IPS-NIHi11 (cell line): ENCODE measurements at places on chromosomes 6 and 20.

- no peak for DNase-seq
These were observed 31.7 kb downstream of the PLEKHG1 start for GRCh38 chr6:150631283-150631983.

DNA sequence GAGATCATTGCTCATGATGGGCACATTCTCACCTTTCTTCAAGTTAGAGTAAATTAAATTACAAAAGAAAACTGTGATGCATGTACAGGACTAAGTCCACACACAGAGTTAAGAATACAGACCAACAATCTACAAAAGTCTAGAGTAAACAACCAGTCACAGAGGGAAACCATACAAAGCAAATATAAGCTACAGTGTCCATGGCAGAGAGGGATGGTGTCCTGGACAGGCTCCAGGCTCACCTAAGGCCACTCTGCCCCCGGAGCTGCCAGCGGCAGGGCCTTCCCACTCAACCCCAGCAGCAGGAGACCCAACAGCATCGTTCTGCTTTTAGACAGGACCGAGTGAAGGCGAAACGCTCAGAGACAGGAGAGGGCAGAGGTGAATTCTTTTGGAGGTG lies 16.0 kb downstream of the PDE10A start:
- no peak for DNase-seq

GRCh38 chr20:34553366-34553867 lies 5.1 kb upstream of the MAP1LC3A start:
- no peak for DNase-seq

GRCh38 chr6:168232062-168232461 lies 87.5 kb downstream of the DACT2 start:
- DNase-seq = no peak

- no peak for DNase-seq
These were observed 10.5 kb upstream of the ESR1 start for GRCh38 chr6:151796842-151797530.

DNA sequence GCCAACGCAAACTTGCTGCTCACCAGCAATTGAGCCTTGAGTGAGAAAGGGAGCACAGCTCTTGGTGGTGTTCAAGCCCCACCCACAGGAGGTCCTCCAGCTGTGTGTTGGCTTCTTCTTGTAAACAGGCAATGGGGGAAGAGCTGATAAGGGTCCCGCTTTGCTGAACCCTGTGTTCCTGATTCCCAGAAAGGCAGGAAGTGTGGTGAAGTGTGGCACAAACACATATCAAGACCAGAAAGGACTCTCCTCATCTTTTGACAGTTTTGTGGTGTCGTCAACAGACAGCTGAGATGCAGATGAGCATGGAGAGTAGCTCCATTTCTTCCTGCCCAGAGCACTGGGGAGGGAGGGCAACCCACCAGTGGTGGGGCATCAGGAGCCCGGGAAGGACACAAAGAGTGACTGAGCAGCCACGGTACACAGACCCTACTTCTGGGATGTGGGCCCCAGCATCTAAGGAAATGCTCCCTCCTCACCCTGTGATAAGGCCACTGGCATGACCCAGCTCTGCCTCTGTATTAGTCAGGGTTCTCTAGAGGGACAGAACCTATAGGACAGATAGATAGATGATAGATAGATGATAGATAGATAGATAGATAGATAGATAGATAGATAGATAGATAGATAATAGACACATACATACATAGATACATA lies 188.9 kb upstream of the TAB2 start:
- no peak for DNase-seq

DNA sequence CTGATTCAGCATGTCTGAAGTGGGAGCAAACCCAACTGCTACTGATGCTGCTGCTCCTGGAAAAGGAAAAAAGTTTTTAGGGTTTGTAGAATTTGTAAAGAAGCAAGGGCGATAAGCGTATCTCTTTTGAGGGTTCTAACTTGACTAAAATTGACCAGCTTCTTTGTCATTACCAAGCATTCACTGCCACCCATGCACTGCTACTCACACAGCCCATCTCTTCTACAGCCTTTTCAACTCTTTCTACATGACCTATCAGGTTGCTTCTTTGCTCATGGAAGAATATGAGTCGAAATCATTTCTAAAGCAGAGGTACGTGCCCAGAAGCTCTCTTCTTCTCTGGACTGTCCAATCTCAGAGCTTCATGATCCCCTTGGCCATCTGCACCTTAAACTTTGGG lies 570.9 kb downstream of the EPHA7 start:
- no peak for DNase-seq

- peak; percentile 69 for DNase-seq
These were observed 35.0 kb upstream of the SLC22A16 start for GRCh38 chr6:110511401-110511800.

DNA sequence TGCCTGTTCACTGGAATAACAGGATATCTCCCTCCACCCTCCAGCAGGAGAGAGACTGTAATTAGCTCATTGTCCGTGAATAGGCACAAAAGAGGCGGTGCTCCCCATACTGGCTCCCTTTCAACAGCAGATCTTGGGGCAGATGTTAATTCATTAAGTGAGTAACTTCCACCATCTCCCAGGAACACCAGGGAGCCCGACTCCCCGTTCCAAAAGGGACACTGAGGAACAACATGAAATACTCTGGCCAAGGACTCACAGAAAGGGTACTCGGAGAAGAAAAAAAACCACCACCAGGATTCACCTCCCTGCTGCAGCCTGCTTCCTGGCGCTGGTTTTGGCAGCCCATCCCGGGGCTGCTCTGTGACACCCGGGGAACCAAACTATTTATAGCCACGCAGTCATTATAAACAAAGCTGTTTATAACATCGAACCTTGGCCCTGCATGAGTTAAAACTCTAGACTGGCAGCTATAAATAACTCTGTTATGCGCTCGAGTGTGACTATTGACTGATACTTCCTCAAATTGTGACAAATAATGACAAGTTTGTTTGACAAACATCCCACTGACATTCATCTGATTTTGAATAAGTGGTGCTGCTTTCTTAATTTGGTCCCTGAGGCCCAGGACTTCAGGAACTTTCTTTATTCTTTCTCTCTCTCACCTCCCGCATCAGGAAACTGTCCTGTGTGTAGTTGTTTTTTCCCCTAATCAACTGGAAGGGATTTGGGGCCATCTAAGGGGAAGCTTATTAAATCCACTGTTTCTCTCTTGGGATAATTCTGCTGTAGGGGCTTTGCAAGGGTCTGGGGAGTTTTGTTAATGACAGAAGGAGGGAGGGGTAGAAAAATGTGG lies 521.6 kb downstream of the CD83 start:
- DNase-seq = peak; percentile 31

GRCh38 chr6:109867970-109868358 lies 110.1 kb upstream of the GPR6 start:
- no peak for DNase-seq

- no peak for DNase-seq
These were observed 221.4 kb downstream of the PLCB1 start for GRCh38 chr20:8353512-8353911.

- no peak for DNase-seq
These were observed 319.9 kb downstream of the CBLN4 start for GRCh38 chr20:55685425-55685824.

DNA sequence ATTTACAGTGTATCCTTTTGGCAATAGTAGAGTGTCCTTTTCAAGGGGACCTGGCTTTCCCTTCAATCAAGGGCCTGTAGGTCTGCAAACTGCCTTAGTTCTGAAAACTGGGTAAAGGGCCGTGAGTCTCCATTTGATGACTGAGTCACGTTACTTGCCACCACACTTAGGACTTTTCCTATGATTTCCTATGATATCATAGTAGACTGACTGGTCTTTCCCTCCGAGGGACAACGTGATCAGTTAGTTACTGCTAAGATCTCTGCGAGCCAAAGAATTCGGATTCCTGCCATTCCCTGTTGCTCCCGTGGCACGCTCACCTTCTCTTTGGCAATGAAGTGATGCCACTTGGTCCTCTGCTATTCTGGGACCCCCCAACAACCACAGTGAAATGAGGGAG lies 8.4 kb downstream of the ZNF831 start:
- no peak for DNase-seq

GRCh38 chr6:66230591-66230990 lies 523.6 kb upstream of the EYS start:
- DNase-seq = no peak

- no peak for DNase-seq
These were observed 10.6 kb downstream of the TOX2 start for GRCh38 chr20:43925215-43925614.

GRCh38 chr6:137973201-137973600 lies 106.1 kb downstream of the TNFAIP3 start:
- no peak for DNase-seq

GRCh38 chr6:90078513-90079289 lies 184.4 kb downstream of the GJA10 start:
- DNase-seq = no peak

DNA sequence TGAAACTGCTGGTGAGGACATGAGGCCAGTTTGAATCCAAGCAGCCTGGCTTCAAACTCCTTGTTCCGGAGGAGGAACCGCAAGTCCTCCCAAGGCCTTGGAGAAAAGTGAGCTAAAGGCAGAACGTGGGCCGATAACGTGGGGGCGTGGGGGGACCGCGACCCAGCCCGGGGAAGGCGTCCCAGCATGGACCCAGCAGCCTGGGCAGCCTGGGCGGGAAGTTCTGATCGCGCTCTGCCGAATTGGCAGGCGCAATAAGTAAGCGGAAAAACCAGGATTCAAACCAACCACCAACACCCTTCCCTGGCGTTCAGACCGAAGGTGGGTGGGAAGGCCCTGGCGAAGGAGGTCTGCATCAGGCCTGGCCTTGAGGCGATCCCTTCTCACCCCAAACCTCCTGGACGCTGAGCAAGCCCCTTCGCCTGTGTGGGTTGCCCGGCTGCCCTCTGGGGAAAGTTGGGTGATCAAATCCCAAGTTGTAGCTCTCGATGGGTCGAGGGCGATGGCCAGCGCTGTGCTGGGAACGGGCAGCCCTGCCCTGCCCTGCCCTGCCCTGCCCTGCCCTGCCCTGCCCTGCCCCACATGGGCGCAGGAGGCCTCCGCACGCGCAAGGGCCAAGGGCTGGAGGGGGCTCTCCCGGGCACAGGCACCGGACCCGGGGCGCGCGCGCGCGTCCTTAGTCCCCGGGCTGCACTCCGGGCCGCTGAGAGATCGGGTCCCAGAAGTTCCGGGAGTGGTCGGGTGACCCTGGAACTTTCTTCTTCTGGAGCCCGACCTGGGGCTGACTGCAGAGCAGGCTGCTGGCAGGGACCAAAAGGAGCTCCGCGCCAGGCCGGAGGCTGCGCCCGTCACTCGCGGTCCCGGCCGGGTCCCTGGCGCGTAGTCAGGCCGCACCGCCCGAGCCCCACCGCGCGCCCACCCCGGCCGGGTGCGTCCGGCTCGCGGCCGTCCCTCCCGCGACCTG lies 637 bp upstream of the SLC22A3 start:
- DNase-seq = peak; percentile 73

DNA sequence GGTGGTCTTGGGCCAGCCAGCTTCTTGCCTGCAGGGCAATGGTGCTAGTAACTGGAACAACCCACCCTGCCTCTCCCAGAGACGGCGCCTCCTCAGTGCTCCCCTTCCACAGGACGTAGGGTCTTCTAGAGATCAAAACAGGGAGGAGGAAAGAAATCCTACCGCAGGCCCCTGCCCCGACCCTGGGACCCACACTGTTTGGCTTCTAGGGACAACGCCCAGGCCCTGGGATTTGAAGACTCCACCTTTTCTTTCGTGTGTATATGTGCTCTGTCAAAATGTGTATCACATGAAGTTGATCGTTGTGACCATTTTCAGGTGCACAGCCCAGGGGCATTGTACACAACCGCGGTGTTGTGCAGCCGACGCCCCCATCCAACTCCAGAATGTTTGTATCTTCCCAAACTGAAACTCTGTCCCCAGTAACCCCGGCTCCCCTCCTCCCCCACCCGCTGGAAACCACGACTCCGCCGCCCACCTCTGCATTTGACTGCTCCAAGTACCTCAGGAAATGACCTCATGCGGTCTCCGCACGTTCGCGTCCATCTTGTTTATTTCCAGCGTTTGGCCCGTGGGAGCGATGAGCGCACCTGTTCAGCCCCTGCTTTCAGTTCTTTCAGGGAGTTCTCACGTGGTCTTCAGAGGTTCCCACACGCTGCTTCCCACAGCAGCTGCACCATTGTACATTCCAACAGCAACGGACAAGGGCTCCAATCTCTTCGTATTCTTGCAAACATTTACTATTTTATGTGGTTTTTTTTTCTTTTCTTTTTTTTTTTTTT lies 3.4 kb upstream of the BHLHE23 start:
- no peak for DNase-seq

GRCh38 chr6:73129653-73130443 lies 95.4 kb downstream of the KHDC1L start:
- DNase-seq = peak; percentile 80

- no peak for DNase-seq
These were observed 51.4 kb downstream of the ZDHHC14 start for GRCh38 chr6:157432231-157432891.

- DNase-seq = no peak
These were observed 3.5 kb upstream of the LTA start for GRCh38 chr6:31568537-31568961.
